ENCODE measurements at places on chromosomes 13 and 19.

DNA sequence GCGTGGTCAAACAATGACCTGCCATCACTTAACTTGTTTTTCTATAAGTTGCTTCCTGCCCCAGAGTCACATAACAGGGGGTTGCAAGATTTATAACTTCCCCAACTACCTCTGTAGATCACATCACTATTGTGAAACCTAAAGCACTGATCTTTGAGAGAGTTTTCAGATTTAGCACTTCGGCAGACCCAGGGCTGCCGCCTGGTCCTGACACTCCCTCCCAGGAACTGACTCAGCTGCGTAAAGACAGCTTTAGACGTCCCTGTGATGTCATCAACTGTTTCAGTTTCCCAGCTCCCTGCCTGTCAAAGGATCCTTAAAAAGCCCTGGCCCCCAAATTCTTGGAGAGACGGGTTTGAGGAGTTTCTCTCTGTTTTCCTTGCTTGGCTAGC is 33.3 kb downstream of the IGFL2 start:
- no peak for DNase-seq

GRCh38 chr19:42420055-42420544 is 7.1 kb downstream of the LIPE start:
- DNase-seq, result peak; percentile 94

DNA sequence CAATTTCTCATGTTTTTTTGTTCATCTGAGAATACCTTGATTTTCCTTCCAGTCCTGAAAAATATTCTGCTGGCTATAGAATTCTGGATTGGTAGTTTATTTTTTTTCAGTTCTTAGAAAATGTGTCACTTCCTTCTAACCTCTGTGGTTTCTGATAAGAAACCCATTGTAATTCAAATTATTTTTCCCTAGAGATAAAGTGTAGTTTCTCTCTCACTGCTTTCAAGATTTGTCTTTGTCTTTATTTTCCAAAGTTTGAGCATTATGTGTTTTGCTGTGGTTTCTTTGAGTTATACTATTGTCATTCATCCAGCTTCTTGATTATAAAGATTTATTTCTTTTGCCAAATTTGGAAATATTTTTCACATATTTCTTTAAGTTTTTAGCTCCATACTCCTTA is 324.0 kb upstream of the SPRY2 start:
- no peak for DNase-seq

DNA sequence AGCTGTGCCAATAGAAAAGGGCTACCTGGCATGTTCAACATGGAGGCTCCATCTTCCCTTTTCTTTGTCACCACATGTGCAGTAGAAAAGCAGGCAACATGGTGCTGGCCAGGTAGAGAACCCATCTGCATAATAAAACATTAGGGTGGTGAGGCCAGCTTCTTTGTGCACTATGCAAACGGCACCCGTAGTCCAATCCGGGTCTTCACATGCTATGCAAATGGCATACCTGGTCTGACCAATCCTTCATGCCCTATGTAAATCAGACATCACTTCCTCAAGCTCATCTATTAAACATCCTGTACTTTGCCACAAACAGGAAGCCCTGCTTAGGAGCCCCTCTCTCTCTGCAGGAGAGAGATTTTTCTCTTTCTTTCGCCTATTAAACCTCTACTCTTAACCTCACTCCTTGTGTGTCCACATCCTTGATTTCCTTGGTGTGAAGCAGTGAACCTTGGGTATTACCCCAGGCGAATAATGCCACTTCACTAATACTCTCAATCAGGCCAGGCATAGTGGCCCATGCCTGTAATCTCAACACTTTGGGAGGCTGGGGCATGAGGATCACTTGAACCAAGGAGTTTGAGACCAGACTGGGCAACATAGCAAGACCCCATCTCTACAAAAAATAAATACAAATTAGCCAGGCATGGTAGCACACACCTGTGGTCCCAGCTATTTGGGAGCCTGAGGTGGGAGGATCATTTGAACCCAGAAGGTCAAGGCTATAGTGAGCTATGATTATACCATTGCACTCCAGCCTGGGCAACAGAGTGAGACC is 111.3 kb upstream of the MRI1 start:
- no peak for DNase-seq

GRCh38 chr19:17706750-17707181 is 12.5 kb upstream of the MAP1S start:
- peak; percentile 89 for DNase-seq

DNA sequence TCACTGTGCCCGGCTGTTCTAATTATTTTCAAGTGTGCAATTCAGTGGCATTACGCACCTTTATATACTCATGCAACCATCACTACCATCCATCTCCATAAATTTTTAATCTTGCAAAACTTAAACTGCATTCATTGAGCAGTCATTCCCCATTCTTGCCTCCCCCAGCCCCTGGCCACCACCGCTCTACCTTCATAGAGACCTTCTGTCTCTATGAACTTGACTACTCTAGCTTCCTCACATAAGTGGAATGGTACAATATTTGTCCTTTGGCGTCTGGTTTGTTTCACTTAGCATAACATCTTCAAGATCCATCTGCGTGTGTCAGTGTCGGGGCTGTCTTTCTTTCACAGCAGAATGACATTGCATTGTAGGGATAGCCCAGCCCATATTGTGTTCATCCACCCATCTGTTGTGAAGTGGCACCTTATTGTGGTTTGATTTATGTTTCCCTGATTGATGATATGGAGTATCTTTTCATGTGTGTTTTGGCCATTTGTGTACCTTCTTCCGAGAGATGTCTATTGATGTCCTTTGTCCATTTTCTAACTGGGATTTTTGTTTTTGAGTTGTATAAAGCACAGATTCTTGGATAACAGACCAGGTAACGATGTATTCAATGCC is 64.8 kb upstream of the FLT1 start:
- DNase-seq, result no peak

DNA sequence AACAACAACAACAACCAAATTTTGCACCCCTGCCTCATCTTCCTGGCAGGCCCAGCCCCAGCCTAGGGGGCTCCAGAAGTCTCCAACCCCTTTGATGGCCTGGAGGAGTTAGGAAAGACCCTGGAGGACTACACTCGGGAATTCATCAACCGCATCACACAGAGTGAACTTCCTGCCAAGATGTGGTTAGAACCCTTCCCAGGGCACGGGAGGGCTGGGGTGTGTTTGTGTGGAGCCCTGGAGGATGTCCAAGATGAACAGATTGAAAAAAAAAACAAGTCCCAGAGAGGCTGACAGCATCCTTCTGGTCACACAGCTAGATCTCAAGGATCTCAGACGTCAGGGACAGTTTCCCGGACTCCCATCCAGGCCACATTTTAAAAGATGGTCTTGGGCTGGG is 13.3 kb downstream of the APOC1 start:
- DNase-seq, result peak; percentile 91

DNA sequence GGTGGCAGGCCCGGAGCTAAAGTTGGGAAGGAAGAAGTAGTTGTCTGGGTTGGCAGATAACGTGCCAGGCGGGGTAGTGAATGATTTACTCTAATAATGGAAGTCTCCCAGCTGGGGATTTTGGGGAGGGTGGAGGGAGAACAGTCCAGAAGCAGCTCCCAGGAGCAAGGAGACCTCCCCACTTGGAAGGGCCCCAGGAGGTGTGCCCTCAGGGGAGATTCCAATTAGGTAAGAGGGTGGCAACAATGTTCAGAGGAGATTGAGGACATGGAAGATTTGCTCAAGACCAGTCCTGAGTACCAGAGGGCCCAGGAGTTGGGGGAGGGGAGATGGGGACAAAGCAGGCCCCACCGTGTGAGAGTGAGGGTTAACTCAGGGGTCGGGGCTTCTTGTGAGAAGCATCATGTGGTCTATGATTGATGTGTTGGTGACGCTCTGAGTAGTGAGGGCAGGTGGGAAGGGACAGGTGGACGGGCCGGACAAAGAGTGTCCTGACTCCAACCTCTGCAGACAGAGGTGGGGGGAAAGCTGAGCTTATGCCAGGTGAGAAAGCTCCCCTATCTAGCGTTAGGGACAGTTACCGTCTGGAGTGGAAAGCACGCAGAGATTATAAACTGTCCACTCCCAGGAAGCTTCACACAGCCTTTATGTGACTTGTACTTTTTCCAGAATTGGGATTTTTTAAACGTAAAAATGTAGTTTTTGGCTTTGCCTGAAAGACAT is 3.5 kb downstream of the SPINT2 start:
- DNase-seq, result peak; percentile 25

Measured in osteoblast (primary cell).